ENCODE measurements at places on chromosomes 6 and 20.
A peak's percentile ranks its signal among the peaks of the same experiment; 100 is the strongest.

- no peak for DNase-seq
These were observed 1.4 kb downstream of the GINS1 start for GRCh38 chr20:25408890-25409289.

- no peak for DNase-seq
These were observed 8.6 kb downstream of the ADTRP start for GRCh38 chr6:11769811-11770545.

DNA sequence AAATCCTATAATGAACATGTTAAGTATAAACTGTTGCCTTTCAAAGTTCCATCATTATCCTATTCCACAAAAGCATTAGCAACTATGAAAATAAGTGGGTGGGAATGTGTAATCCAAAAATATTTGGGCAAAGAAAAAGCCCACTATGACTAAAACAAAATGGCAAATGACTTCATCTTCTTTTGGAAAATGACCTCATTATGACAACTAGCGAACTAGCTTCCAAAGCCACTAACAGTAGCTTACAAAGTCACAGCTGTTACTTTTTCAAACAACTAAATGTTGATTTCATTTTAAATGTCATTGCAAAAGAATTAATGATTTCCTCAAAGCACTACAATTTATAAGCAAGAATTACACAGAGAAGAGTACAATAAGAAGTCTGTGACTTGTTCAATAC is 49.8 kb upstream of the RUNX2 start:
- no peak for DNase-seq

GRCh38 chr6:27630727-27631608 is 158.1 kb upstream of the ZNF184 start:
- DNase-seq: peak; percentile 36

DNA sequence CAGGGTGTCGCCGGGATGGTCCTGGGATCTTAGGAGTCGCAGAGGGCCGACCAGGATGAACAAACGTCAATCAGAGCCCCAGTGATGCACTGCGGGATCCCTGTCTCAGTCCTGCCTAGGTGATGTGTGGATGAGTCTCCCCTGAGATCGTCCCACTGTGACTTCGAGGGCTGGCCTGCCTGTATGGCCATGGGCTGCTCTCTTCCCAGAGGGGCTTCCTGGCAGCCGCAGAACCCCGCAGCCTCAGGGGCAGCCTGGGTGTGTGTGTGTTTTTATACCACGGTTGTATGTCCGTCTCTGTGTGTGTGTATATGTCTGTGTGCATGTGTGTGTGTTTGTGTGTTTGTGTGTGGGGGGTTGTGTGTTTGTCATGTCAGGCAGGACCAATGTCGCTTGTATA is 111.6 kb downstream of the MYLK4 start:
- no peak for DNase-seq

- no peak for DNase-seq
These were observed 20.0 kb upstream of the LIN28B start for GRCh38 chr6:104936766-104937535.

DNA sequence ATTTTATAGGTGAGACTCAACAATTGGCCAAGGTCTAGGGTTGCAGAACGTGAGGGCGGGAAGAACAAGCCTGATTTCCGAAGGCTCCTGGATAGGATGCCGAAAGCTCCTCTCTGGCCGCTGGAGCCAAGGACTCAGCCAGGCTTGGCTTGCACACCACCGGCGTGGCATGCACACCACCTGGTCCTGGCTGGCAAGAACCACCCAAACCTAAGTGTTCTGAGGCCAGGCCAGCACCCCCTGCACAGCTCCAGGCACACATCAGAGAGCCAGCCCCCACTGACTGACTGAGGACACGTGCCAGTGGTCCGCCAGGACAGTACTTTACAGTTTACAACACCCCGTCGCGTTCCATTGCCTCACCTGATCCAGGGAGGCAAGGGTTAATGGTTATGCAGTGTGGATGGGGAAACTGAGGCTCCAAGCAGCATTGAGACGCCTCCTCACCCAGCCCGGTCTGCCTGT is 414 bp downstream of the TGM2 start:
- no peak for DNase-seq

GRCh38 chr20:22382742-22383141 is 201.6 kb downstream of the FOXA2 start:
- DNase-seq: no peak

- DNase-seq: no peak
These were observed 125.9 kb downstream of the HS3ST5 start for GRCh38 chr6:114216789-114217467.

- DNase-seq: no peak
These were observed 44.0 kb downstream of the SMPDL3A start for GRCh38 chr6:122833021-122833491.

DNA sequence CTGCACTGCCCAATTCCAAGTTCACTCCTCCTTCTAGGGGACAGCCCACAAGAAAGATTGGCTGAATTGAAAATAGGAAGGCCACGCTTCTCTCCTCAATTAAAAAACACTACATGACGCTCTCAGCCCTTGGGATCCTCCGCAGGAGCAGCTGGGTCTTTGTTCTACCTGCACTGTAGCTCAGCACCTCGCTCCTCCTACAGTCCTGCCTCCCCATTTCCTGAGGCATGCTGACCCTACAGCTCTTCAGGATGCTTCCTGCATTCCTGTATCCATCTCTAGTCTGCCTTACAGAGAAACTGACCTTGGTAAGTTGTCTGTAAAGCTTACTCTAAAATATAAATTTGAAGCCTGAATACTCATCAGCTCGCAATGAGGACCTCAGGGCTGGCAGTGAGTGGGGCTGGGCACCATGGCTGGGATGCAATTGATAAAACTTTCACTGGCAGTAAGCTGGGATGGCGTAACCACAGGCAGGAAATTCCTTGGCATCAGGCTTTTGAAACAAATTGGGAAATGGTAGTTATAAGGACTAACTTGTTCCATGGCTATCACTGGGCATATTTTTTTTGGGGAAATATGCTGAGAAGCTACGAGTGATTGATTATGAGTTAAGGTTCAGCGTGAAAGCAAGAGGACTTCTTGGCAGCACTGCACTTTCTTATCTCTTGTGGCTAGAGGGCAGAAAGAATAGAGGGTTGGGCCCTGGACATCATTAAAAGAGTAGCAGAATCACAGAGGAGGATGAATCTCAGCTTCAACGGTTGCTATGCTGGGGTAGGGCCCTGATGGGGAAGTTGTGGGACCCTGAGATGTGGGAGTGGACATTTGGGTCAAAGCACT is 11.7 kb upstream of the SIRPB1 start:
- DNase-seq: no peak

GRCh38 chr6:35376281-35376680 is 33.9 kb downstream of the PPARD start:
- no peak for DNase-seq

DNA sequence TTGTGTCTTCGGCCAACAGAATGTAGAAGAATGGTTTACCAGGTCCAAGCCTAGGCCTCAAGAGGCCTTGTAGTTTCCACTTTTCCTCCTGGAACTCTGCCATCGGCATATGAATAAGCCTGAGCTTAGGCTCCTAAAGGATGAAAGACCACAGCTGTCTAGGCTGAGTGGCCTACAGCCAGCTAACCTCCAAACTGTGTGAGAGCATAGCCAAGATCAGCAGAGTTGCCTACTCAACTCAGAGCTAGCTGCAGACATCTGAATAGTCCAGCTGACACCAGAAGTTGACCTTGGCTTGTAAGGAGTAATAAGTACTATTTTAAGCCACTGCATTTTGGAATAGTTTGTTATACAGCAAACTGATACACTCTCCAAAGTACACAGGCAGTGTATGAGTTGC is 52.6 kb upstream of the SMIM29 start:
- DNase-seq: no peak

DNA sequence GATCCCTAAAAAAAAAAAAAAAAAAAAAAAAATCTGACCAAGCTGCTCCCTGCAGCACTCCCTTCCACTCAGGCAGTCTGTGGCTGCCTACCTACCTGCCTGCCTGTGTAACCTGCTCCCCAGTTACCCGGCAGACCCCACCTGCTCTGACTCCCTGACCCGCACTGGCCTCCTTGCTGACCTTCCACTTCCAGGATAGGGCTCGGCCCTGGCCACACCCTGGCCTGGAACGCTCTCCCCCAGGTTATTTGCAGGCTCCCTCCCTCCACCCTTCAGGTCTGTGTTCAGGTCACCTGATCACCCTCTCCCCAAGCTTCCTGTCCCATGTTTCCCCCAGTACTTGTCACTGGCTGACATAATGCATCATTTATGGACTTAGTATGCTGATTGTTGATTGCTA is 134.3 kb downstream of the SLC23A2 start:
- no peak for DNase-seq

DNA sequence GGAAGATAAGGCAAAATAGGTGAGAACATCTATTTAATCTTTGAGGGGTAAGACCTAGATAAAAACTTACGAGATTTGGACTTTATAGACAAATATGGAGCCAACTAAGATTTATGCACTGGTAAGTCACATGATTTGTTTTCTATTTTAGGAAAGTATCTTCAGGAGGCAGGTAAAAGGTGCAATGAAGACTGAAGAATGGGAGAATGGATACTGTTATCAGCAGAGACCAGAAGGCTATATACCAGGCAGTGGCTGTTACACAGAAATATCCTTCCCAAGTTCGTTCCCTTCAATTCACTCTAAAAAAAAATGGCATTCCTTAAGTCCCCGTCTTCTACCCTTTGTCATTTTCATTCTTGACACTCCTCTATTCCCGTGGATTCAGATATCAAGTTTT is 123.8 kb downstream of the MYB start:
- no peak for DNase-seq

DNA sequence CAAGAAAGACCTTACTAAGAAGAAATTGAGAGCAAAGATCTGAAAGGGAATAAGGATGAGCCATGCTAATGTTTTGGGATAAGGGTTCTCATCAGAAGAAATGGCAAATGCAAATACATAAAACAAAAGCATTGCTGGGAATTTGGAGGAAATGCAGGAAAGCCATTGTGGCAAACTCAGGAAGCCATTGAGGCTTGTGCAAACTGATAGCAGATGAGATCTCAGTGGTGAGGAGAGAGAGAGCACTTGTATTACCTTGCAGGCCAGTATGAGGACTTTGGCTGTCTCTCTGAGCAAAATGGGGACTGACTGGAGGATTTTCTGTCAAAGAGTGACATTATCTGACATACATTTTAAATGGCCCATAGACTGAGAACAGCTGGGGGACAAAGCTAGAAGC is 103.0 kb downstream of the ADGRB3 start:
- no peak for DNase-seq

DNA sequence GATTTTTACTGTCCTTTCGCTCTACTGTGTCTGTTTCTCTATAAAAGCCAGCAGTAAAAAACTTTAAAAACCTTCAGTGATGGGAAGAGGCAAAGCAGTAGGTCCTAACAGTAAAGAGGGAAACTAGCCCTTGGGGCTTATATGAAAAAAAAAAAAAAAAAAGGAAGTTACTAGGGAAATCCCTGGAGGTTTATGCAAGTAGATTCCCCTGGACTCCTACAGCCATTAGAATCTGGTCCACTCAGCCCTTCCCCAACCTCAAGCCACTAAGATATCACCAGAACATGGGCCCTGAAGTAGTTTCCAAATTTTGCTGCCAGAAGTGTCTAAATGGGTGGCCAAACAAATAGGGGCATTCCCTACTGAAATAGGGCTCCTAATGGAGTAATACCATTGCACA is 70.5 kb upstream of the HINT3 start:
- DNase-seq: no peak

DNA sequence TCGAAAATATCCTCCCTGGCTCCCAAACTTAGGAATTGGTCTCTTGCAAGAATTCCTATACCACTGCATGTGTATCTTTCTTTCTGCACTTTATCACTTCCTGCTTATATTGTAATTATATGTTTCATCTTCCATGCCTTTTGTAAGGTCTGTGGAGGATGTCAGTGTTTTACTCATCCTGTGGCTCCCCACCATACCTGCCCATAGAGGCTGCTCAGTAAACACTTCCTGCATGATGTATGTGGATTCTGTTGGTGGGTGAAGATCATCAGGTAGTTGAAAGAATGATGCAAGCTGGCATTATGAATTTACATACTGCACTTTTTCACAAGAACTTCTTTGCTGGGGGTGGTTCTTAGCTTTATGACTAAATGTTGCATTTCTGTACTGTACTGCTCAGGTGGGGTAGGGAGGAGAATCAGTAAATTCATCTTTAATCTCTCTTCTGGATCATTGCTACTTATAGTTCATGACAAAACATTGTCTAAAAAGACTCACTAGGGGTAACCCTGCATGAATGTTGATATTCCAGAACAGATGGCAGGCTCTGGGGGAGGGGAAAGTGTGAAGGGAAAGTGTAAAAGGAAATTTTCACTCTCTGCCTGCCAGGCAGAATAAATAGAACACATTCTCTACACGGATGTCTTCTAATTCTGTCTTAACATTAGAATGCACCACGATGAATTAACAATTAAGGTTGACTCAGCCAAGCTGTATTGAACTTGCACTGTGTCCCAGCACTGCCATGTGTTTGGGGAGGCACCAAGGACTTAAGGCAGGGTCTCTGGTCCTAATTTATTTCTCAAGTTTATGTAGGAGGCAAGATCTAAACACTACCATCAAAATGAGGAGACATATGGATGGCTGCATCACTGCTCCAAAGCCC is 36.0 kb upstream of the KLHL31 start:
- DNase-seq: no peak

GRCh38 chr6:17486680-17487079 is 93.3 kb downstream of the CAP2 start:
- no peak for DNase-seq

GRCh38 chr20:34948030-34948429 is 7.6 kb downstream of the GSS start:
- no peak for DNase-seq

- DNase-seq: no peak
These were observed 68.5 kb upstream of the TENT5A start for GRCh38 chr6:81820980-81821379.

DNA sequence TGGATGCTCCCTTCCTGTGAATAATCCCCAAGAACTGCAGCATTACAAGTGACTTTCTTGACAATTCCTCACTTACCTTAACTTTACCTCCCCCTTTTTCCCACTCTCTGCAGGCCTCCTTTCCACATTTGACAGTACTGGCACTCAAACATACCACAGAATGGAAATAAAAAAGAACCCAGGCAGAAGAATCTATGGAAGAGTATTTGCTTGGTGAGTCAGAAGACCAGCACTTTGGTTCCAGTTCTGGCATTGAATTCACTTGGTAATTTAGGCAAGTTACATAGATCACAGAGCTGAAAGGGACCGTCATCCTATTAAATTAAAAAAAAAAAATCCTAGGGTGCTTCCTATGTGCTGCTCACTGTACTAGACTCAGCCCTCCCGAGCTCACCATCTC is 55.0 kb downstream of the BTBD9 start:
- DNase-seq: no peak
